Forelimb muscle (tissue), 1 donor: ENCODE measurements at places on chromosomes 4 and X. TPM values are rescaled to one million over a fixed set of nuclear protein-coding genes. Genes with fewer than 3 reads are reported as not detected.

- no peak for DNase-seq
Measured at GRCh38 chr4:38207110-38207457, 246.9 kb downstream of the PTTG2 start.

DNA sequence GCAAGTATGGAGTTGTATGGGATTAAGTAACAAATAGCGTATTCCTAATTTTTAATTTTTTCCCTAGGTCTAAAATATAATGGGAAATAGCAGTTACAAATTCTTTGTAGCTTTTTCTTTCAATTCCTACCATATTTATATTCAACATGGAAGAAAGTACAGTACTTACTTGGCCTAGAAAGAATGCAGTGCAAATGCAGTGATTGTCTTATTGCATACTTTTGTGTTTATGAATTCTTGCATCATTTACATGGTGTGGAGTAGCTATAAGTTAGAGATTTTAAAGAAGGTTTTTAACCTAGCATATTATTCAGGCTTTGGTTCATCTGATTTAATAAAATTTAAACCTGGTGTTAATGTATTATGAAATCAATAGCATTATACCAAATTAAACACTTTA lies 263.3 kb downstream of the BMPR1B start:
- DNase-seq = no peak

GRCh38 chr4:143721317-143721716 lies 20.8 kb upstream of the FREM3 start:
- no peak for DNase-seq

- no peak for DNase-seq
Measured at GRCh38 chrX:70444326-70444945, at the start of gene DLG3. Gene DLG3 (plus strand): TSS chrX:70444835. CDS start chrX:70445202, 367 bp downstream.

The GPR82 gene
- 0.06 TPM for polyA plus RNA-seq

The SHOX gene
- 0.58 TPM for polyA plus RNA-seq

The CHRDL1 gene
- 9.2 TPM for polyA plus RNA-seq

The GAGE1 gene
- not detected for polyA plus RNA-seq
